ENCODE measurements at places on chromosomes 6 and 20.

DNA sequence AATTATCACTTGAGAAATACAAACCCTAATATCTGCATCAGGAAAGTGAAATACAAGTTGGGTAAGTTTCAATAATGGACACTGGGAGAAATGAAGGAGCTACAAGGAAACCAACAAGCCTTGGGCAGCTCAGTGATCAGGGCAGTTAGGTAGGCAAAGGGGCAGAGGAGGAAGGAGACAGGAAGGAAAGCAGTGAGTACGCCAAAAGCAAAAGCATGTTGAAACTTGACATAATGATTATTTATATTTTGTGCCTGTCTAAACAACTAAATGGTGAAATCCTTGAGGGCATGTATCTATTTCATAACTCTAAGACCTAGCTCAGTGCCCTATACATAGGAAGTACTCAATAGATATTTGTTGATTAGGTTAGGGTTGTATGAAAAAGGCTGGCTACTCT, 23.3 kb downstream of the PXT1 start:
- DNase-seq, result no peak

GRCh38 chr6:52416629-52417151, 3.5 kb upstream of the EFHC1 start:
- peak; percentile 69 for DNase-seq

GRCh38 chr6:22072949-22073348, 223.9 kb downstream of the PRL start:
- DNase-seq, result no peak

DNA sequence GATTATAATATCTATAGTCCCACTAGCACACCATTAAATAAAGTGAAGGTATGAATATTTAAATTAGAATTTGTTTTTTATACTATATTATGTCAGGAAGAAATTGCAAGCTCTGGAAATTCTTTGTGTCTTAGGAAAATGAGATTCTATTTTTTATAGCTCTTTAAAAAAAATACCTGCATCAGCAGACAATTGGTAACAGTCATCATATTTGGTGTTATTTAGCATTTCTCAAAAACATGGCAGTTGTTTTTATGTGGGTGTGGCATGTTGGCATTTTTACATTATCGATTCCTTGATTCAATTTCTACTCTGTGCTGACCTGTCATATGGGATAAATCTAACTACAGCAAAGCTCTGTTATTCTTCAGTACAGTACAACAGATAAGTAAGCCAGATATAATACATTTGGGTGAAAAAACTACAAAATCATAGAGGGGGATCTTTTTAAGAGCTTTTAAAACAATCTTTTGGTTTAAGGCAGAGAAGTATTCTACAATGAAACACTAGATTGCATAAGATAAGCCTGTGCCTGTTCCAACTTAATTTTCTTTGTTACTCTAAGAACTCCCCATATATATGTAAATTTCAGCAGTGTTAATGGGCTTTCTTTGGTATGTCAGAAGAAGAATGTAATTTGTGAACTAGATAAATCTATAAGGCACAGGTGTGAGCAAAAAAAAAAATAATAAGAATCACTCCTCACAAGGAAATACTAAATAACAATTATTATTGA, 71.5 kb downstream of the LAMA2 start:
- no peak for DNase-seq

DNA sequence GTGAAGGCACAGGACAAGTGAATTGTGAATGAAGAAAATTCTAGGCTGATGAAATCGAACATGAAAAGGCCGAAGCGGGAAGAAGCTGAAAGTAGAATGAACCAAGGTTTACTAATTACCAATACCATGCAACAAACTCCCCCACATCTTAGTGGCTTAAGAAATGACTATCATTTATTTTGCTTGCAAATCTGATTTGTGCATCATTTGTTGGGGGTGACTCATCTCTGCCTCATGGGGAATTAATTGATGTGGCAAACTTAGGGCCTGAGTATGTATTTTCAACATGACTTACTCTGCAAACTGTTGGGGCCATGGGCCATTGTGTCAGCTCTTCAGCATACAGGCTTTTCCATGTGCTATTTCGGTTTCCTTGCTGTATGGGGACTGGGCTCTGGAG, 26.8 kb downstream of the PPP1R14C start:
- no peak for DNase-seq

DNA sequence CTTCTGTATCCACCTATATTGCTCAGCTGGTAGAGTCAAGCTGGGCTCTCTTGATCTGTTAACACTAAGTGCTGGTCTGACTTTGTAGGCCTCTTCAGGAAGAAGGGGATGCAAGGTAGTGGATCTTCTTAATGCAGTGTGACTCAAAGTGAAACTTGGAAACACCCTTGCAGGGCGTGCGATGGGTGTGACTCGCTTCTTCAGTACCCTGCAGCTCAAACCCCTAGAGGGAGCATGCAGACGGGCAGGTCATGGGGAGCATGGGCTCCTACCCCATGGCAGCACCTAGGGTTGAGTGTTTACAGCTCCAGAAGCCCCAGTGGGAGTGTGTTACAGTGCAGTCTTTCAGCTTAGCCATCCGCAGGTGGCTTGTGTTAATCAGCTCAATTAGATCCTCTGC, 757 bp upstream of the SAMD3 start:
- DNase-seq, result no peak

GRCh38 chr20:4802527-4802926, 80.8 kb downstream of the PRND start:
- DNase-seq, result no peak

DNA sequence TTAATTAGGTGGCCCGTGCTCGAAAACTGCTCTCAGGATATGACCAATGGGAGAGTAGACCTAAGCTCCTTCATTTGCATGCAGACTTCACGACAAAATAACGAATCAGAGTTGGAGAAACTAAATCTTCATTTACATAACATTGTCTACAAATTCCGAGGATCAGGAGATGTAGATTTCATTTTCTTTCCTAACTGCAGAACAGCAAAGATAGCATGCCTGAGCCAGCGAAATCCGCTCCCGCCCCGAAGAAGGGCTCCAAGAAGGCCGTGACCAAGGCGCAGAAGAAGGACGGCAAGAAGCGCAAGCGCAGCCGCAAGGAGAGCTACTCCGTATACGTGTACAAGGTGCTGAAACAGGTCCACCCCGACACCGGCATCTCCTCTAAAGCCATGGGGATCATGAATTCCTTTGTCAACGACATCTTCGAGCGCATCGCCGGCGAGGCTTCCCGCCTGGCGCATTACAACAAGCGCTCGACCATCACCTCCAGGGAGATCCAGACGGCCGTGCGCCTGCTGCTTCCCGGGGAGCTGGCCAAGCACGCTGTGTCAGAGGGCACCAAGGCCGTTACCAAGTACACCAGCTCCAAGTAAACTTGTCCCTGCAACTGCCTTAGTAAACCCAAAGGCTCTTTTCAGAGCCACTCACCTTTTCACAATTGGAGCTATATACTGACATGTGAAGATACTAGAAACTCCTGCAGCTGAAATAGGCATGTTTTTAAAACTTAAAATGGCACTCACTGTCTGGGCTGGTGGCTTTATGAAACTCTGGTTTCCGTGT, 96.5 kb downstream of the HFE start:
- DNase-seq, result peak; percentile 89

GRCh38 chr6:159257846-159258245, 88.6 kb downstream of the FNDC1 start:
- DNase-seq, result no peak

DNA sequence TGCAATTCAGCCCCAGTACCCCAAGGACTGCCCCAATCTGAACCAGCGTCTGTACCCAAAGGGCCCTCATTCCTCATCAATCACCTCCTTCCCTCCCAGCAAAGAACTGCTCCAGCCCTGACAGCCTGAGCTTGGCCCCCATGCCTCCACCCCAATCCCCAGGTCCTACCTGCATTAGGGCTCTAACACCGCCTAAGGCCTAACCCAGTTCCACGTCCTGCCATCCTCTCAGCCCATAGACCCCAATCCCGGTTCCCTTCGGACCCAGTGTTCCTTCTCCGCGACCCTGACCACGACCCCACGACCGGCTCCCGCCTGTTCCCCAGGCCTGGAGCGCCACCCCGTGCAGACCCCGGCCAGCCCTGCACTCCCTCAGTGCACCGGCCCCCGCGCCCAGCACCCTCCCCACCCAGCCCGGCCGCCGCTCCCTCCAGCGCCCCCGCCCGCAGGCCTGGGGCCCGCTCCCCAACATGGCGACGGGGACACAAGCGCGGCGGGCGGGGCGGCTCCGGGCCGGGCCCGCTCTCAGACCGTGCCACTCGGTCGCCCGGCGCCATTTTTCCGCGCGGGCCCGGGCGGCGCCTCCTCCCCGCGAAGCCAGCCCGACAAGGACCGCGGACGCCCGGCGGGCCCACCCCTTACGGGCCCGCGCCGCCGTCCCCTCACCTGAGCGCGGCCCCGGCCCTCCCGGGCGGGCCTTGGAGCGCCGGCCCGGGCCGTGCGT, 483 bp downstream of the NCOA6 start:
- peak; percentile 62 for DNase-seq
